Mononuclear cell (primary cell): ENCODE measurements at places on chromosomes 2 and 18. TPM values are rescaled to one million over a fixed set of nuclear protein-coding genes. Genes with fewer than 3 reads are reported as not detected.

The TMEM247 gene
- total RNA-seq = not detected

The ADD2 gene
- total RNA-seq = 2.4 TPM

The BOK gene
- 0.52 TPM for total RNA-seq

The TMEM182 gene
- total RNA-seq = 2.7 TPM
